ENCODE measurements at places on chromosomes 2 and 18.

GRCh38 chr2:206784559-206785353 is 19.4 kb downstream of the FASTKD2 start:
- DNase-seq = no peak

GRCh38 chr18:770583-770961 is 41.5 kb downstream of the YES1 start:
- DNase-seq = no peak

GRCh38 chr2:204888222-204888621 is 342.9 kb downstream of the PARD3B start:
- no peak for DNase-seq

GRCh38 chr2:29450596-29451222 is 335.5 kb downstream of the CLIP4 start:
- no peak for DNase-seq

GRCh38 chr2:127624320-127624755 is 21.6 kb upstream of the GPR17 start:
- no peak for DNase-seq

- DNase-seq = no peak
Observed at GRCh38 chr2:192978395-192978794, 783.7 kb upstream of the TMEFF2 start.

All from activated CD4-positive, alpha-beta T cell treated with anti-CD3 and anti-CD28 coated beads, Interleukin-10, Interleukin-2, amounts not matched to agents 100 ng/mL and 50 ng/mL, durations not matched to agents 16 hours and 8 hours (primary cell).